ENCODE measurements at places on chromosomes 3 and 15.

GRCh38 chr3:45868213-45868612, 18.1 kb upstream of the CCR9 start:
- no peak for DNase-seq

DNA sequence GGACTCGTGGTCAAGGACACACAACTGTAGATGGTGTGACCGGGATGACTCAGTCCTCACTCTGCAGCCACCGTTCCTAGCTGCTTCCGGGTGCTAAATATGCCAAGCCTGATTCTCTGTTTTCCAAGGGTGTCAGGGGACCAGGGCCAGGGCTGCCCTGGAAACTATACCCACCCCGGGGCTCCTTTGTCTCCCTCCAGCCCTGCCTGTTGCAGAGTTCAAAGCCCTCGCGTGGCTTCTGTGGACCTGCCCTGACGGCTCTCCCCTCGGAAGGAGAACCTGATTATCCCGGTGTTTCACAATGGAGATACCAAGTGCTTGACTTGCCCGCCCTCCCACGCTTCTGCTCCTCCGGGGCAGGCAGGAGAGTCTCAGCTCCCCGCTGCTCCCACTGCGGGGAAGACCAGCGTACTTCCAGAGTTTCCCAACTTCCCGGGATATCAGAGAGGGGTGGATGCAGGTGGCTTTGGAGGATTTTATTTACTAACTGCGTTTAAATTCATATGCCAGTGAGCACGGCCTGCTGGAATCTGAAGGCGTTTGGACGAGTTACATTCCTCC, 125.0 kb downstream of the ASB7 start:
- no peak for DNase-seq

DNA sequence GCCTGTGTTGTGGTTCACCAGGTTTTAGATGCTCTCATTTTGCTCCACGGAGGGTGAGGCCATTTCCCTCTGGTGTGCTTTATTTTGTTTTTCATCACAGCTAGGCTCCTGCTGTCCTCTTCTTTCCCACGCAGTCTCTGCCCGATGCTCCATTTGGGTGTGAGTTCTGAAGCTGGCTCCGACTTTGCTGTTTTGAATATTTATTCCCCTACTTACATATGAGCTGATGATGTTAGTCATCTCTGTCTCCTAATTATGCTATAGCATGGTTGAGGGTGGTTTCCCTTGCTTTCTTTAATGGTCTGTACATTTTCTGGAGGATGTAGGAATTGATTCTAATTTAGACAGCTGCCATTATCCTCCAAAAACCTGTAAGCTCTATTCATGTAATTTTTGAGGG, 168.1 kb upstream of the MYRIP start:
- no peak for DNase-seq

GRCh38 chr3:123291404-123291803, 89.7 kb downstream of the SEC22A start:
- DNase-seq = no peak

- DNase-seq = peak; percentile 2
These were observed 518.8 kb upstream of the ZNF385D start for GRCh38 chr3:22269831-22270230.

DNA sequence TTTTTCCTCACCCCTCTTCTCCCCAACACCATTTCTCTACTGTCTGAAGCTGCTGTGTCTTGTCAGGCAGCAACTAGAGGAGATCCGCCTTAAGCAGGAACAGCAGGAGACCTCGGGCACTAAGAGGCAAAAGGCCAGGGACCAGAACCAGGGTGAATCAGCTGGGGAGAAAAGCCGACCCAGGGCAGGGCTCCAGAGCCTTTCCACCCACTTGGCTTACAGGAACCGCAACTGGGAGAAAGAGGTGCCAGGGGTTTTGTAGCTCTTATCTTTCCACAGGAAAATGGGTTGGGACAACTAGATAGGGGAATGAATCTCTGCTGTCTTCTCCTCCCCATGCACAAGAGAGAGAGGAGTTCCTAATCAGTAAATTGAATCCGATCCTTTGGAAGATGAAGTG, 3.0 kb upstream of the NGRN start:
- DNase-seq = no peak
